Naive thymus-derived CD4-positive, alpha-beta T cell (primary cell): ENCODE measurements at places on chromosomes 7 and 10. TPM values are rescaled to one million over a fixed set of nuclear protein-coding genes. Genes with fewer than 3 reads are reported as not detected.

Gene FAM221A
- 5.3 TPM for total RNA-seq

DNA sequence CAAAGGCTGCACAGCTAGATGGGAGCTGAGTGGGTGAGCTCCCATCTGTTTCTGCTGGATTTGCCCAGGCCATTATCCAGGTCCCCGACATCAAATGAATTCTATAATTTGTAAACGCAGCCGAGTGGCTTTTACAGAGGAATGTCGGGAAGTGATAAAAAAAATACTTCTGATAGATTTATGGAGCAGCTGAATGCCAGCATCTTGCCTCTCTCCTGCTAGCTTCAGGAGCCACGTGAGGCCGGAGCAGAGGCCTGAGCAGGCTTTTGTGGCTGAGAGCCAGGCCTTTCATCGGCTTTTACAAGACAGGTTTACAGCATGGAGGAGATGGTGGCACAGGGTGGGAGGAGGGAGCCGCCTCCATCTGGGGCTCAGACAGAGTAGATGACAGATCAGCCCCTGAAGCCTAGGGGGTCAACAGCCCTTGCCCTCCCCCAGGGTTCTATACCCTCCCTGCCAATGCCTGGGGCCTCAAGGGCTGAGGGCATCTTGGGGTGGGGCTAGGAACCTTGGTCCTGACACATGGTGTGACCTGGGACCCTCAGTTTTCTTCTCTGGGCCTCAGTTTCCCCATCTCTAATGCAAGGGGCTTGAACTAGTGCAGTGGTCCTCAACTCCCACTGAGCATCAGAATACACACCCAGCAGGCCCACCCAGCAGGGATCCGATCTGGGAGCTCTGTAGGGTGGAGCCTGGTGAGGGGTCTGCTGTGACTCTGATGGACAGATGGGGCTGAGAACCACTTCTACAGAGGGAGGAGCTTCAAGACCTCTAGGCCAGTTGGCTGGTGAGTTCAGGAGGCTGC, 44.2 kb upstream of the PCBD1 start:
- DNase-seq: no peak

Gene SHH
- not detected for total RNA-seq

GRCh38 chr7:148022832-148023231, 567.7 kb upstream of the C7orf33 start:
- DNase-seq: no peak
